ENCODE measurements at places on chromosomes 1 and 21.
A peak's percentile ranks its signal among the peaks of the same experiment; 100 is the strongest.

DNA sequence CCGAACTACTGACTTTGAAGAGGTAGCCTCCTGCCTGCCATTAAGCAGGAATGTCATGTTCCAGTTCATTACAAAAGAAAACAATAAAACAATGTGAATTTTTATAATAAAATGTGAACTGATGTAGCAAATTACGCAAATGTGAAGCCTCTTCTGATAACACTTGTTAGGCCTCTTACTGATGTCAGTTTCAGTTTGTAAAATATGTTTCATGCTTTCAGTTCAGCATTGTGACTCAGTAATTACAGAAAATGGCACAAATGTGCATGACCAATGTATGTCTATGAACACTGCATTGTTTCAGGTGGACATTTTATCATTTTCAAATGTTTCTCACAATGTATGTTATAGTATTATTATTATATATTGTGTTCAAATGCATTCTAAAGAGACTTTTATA is 159.8 kb upstream of the SGIP1 start:
- no peak for DNase-seq

DNA sequence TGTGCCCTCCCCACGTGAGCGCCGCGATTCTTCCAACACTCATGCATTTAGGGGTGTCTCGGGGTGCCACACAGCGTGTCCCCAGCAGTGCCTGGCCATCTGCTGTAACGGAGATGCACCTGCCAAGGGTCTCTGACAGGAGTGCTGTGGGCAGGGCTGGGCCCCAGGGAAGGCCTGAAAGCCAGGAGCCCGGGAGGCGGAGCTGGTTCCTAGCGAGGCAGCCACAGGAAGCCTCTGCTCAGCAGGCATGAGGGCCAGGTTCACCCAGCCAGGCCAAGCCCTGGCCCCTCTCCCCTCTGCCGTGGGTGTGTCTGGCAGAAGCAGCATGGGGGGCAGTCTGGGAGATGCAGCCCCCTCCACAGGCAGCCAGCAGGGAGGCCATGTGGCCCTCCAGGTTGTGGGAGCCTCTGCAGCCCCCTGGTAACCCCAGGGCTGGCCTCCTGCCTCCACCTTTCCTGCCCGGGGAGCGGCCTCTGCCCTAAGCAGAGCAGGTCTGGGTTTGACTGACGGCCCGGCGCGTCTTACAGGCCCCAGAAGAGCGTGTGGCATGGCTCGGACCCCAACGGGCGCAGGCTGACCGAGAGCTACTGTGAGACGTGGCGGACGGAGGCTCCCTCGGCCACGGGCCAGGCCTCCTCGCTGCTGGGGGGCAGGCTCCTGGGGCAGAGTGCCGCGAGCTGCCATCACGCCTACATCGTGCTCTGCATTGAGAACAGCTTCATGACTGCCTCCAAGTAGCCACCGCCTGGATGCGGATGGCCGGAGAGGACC is 30.4 kb downstream of the SLC19A1 start:
- DNase-seq, result no peak

DNA sequence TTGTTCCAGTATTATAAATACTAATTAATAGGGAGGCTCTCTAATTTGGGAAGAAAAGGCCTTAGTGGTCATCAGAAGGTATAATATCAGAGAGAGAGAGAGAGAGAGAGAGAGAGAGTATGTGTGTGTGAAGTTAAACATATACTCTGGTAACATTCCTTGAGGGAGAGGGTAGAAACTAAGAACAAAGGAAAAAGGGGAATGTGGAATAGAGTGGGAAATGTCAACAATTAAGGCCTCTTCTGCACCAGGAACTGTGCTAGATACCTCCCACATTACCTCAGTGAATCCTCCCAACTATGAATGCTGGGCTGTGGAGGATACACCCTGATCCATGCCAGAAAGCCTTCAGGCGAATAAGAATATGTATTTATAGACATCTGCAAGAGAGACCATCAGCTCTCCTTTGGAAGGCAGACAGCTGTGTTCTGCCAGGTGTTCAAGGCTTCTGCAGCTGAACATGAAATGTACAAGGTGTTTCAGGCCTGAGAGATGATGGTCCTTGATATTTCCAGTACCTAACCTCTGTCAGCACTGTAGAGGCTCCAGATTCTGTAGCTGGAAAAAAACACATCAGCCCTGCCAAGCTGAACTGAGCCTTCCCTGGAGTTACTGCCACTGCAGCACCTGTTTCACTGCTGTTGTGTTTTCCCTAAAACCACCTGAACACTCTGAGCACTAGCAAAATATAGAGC is 29.1 kb downstream of the TBX15 start:
- DNase-seq, result no peak

- DNase-seq, result no peak
Observed at GRCh38 chr1:44621841-44622286, 52.4 kb downstream of the TMEM53 start.

DNA sequence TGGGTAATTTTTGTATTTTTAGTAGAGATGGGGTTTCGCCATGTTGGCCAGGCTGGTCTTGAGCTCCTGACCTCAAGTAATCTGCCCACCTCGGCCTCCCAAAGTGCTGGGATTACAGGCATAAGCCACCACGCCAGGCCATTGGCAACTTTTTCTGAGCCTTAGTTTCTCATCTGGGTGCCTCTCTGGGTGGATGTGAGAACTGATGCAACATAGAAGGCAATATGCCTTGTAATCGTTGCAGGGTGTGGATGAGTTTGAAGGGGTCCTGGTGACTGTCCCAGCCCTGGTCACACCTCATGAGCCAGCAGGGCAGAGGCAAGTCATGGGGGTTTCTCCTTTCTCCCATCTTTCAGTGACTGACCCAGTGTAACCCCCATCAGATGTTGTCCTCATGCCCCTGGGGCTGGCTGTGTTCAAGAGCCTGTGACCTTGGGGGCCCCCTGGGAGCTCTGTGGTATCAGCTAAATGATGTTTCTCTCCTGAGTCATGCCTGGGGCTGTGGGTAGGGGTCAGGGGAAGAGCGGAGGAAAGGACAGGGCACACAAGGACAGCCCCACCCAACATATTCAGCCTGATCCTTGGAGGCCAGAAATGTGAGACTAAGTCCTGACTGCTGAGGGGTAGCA is 3.6 kb downstream of the COL9A2 start:
- DNase-seq, result no peak

DNA sequence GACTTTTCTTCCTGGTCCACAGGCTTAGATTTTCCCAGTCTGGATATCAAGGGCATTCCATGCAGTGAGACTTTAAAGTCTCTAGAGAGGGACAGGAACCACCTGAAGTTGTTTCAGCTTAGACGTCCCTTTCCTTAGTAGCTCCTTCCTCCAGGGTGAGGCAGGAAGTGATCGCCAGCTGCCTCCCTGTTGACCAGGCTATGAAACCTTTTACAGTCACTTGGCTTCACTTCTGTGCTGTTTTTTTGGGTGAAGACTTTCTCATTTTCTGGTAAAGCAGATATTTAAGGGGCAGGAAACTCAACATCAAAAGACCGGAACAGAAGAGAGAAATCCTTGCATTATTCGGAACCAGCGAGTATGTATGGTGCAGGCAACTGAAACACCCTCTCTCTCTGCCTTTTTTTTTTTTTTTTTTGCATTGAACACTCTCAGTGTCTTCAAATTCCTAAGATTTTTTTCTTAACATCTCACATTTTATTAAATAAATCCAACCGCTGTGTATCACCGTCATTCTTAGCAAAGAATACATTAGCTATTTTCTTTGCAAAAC is 234.6 kb upstream of the IRF2BP2 start:
- DNase-seq, result no peak

DNA sequence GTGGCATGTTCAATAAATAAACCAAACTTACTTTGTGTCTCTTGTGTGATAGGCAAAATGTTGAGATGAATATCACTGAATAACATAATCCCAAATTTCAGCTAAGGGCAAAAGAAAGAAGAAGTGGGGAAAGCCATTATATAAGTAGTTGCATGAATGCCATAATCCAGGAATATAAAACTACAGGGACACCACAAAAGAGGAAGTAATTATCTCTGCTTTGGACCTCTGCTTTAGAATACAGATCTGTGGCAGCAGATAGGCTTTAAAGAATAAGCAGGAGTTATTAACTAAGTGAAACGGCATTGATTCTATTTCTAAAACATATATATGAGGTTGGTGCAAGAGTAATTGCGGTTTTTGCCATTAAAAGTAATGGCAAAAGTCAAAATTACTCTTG is 288.5 kb upstream of the SNX7 start:
- no peak for DNase-seq

GRCh38 chr1:22133247-22133930 is 9.5 kb downstream of the WNT4 start:
- DNase-seq, result peak; percentile 37

DNA sequence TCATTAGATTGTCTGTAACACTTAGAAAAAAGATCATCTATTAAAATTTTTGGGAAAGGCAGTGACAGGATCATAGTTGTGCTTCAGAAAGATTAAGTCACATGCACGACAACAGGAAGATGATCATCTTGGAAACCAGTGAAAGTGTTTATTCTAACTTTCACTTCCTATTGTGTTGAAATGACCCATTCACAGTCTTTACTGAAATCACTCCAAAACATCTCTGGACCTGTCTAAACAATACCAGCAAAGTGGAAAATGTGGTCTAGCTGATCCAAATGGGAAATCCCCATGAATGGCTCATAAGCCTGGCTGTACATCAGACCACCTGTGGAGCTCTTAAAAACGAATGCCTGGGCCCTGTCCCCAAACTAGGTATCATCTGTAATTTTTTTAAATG is 111.1 kb upstream of the ETV3 start:
- DNase-seq, result no peak

DNA sequence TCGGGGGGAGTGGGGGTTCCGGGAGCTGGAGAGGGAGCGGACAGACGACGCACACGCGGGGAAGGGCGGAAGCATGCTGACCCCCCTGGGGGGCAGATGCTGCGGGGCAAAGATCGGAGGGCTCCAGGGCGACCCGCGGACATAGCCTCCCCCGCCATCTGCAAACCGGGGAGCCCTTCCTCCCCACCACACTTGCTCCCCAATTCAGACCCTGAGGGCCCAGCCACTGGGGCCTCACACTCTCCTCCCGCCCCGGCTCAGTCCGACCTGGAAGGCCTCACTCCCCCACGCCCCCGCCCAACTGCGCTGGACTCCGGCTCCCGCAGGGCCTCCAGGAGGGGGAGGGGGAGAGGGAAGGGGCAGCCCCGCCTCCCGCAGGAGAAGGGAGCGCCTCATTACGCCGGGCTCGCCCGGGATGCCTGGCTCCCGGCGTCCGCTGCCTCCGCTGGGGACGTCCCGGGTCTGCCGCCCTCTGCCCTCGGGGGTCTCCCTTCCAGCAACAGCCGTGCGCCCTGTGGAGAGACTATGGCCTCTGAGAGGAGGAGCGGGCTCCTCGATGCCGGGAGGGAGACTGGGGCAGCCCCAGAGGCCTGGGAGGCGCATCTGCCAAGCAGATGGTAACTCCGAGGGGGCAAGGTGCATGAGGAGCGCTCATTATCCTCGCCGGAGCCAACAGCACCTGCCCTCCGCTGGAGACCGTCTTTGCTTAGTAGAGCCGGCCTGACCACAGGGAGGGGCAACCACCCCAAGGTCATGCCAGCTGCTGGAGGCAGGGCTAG is 636 bp upstream of the CAMK2N1 start:
- DNase-seq, result peak; percentile 99

GRCh38 chr1:179168536-179168935 is 60.9 kb downstream of the ABL2 start:
- DNase-seq, result no peak

DNA sequence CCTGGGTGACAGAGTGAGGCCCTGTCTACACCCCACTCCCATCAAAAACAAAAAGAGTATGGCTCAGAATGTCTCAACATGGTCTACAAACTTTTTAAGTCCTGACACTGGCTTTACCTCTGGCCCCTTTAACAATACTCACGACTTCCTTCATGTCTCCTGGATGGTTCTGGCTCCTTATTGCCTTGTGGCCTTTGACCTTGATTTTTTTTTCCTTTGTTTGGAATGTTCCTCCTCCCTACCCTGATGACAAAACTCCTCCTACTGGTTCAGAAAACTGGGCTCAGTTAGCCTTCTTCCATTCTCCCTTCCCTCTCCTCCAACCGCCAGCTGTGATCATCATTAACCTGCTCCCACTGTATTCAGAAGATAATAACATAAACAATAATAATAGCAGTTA is 4.6 kb upstream of the SOAT1 start:
- DNase-seq, result no peak

DNA sequence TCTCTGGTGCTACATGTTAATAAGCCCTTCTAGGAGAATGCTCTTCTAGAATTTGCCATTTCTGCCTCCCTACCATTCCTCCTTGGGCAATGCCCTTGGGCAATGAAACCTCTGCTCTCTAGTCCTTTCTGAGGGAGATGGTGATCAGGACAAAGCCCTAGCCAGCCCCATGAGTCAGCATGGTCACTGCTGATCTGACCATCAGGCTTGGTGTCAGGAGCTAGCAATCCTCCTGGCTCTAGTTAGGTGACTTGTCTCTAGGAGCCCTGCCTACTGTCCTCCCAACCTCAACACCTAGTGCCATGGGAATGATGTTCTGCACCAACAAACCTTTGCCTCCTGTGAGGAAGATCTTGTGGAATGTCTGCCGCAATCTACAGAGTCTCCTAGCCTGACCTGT is 89.8 kb downstream of the NMNAT2 start:
- no peak for DNase-seq

DNA sequence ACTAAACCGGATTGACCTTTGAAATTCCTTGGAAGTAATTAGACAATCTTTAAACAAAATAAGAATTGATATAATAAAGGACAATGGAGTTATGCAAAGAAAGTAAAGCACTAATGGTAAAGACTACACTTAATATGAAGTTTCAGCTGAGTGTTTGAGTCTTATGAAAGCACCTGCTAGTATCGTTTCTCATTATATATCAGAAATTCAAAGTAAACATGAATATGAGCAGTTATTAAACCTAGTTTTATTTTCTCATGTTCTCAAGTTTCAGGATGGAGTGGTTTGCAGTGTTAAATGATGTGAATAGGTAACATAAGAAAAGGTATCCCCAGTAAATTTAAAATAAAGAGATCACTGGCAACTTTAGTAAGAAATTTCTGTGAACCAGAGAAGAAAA is 188.6 kb downstream of the ZP4 start:
- DNase-seq, result no peak

GRCh38 chr1:6646499-6647148 is 22.0 kb downstream of the THAP3 start:
- DNase-seq, result peak; percentile 64

GRCh38 chr1:113275691-113276090 is 114.6 kb upstream of the MAGI3 start:
- no peak for DNase-seq

DNA sequence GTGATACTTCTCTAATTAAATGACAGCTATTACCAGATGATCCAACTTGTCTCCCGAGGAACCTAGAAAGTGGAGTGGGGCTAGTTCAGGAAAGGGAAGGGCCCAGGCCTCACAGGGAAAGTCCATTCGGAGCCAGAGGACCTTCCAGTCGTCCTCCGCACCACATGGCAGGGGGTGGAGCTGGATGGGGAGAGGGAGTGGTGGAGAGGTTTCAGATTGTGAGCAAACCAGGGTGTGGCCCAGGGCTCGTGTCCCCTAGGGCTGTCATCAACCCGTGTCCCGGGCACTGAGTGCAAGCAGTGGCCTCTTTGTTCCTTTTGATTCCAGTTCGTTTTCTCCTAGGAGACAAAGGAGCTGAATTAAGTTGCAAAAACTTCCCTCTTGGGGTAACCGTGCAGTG is 114.9 kb downstream of the HUNK start:
- no peak for DNase-seq

Data from NCI-H2171 treated with DMSO at 0.1 percent for 48 hours (cell line).